Activated T-cell treated with anti-CD3 and anti-CD28 coated beads, Interleukin-2, amount 50 U/mL, for 24 hours (primary cell): ENCODE measurements at places on chromosomes 5 and 9.

GRCh38 chr5:57225553-57225952 lies 51.7 kb downstream of the GPBP1 start:
- no peak for DNase-seq

- no peak for DNase-seq
Measured at GRCh38 chr9:109775516-109775915, 4.5 kb upstream of the PALM2AKAP2 start.

- no peak for DNase-seq
Measured at GRCh38 chr5:143916451-143916850, 104.5 kb downstream of the HMHB1 start.

- no peak for DNase-seq
Measured at GRCh38 chr5:177507596-177508220, 1.9 kb downstream of the DOK3 start.

- DNase-seq, result no peak
Measured at GRCh38 chr5:143497749-143498148, 94.3 kb upstream of the NR3C1 start.

GRCh38 chr9:7606591-7606990 lies 193.0 kb downstream of the DMAC1 start:
- no peak for DNase-seq

GRCh38 chr9:13228431-13228830 lies 51.1 kb downstream of the MPDZ start:
- no peak for DNase-seq

GRCh38 chr5:160824301-160825001 lies 27.6 kb downstream of the ATP10B start:
- DNase-seq, result no peak
